Heart right ventricle (tissue), 16 donors: ENCODE measurements at places on chromosomes 3 and 15. TPM values are rescaled to one million over a fixed set of nuclear protein-coding genes. Genes with fewer than 3 reads are reported as not detected.

GRCh38 chr15:43218908-43219706 lies 1.7 kb downstream of the EPB42 start:
- no peak for DNase-seq

- DNase-seq: no peak
Observed at GRCh38 chr3:66593978-66594377, 93.2 kb upstream of the LRIG1 start.

DNA sequence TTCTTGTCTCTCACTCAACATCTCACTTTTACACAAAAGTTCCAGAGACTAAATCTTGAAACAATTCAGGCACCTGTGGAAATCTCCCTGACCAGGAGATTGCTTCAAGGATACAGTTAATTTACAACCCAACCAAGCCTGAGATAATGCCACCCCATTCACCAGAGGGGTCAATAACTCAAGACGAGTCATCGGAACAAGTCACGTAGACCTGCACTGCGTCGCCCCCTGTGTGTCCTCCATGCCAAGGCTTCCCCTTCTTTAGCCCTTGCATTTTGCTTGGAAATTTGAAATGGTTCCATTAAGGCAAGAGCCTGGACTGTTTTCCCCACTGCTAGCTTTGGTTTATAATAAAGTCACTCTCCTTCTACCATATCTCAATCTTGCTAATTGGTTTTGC lies 129.0 kb upstream of the NEO1 start:
- no peak for DNase-seq

- peak; percentile 67 for DNase-seq
Observed at GRCh38 chr15:90126596-90127435, 24.5 kb upstream of the IDH2 start.

- DNase-seq: no peak
Observed at GRCh38 chr3:142915636-142916035, 26.8 kb upstream of the PCOLCE2 start.

GRCh38 chr3:176740906-176741663 lies 456.2 kb downstream of the TBL1XR1 start:
- DNase-seq: no peak

DNA sequence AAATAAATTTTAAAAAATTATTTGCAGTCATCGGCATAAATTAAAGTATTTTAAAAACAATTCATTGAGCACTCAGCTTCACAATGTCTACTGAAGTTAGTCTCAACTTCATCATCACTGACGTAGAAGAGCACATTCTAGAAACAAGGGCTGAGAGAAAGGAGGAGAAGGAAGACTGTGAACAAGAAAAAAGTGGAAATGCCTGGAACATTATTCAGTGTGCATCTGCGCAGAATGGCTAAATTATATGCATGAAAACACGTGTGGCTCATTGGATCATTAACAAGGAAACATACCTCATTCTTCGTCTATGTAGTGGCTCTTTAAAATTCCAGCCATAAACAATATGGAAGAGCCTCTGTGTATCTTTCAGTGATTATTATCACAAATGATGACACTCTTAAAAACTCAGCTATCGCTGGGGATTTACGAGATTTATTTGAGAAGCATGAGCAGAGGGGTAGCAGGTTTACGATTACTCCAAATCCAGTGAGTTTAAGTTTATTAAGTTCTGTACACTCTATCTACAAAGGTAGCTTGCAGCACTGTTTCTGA lies 404.2 kb upstream of the CDIN1 start:
- DNase-seq: no peak

DNA sequence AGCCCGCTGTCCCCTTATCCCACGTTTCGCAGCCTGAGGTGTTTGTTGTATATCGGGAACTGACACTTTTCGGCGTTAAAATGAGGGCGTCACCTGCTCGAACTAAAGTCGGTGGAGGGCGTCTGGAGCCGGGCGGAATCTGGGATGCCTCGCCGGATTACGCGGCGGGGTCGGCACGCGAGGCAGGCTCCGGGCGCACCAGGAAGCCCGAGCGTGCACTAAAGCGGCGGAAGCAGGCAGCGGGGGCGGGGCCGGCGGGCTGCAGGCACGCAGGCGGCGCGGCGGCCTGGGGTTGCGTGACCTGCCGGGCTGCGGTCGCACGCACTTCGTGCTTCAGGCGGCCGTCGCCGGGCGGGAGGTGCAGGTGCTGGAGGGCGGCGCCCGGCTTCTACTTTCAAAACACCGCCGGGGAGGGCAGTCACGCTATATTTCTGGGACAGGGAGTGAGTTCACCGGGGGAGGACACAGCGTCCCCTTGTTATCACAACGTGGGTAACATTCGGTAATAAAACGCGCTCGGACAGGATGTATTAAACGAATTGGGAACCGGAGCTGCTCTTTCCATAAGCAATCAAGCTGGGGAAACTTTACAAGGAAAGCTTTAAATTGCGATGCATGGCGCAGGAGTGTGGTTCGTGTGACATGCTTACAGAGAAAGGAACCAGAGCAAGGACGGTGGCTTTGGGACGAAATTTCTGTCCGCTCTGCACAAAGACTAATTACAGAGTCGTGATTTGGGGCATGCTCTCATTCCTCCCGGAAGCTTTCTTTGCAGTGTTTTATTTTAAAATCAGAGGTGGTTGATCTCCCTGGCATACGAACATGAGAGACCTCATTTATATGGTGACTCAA lies 9.1 kb upstream of the LEKR1 start:
- peak; percentile 88 for DNase-seq

- DNase-seq: no peak
Observed at GRCh38 chr3:183378008-183378407, 50.4 kb downstream of the MCF2L2 start.

- no peak for DNase-seq
Observed at GRCh38 chr15:39781147-39781966, 1.3 kb downstream of the FSIP1 start.

- no peak for DNase-seq
Observed at GRCh38 chr3:131705558-131706051, 202.8 kb upstream of the MRPL3 start.

DNA sequence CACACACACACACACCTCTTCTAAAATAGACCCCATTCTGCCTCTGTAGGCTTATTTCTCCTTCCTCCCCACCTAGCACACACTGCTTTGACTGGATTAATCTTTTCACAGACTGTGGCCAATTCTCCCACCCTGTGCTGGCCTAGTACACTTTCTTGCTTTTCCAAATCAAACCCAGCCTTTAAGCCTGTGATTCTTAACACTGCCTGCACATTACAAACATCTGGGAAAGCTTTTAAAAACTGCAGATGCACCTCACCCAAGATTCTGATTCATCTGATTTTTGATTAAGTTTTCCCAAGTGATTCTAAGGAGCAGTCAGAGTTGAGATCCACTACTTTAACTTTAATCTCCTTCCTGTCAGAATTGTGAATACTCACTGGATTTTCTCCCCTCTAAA lies 12.8 kb downstream of the CSNK1G1 start:
- no peak for DNase-seq

GRCh38 chr3:184472723-184473428 lies 88.7 kb upstream of the EPHB3 start:
- DNase-seq: no peak

DNA sequence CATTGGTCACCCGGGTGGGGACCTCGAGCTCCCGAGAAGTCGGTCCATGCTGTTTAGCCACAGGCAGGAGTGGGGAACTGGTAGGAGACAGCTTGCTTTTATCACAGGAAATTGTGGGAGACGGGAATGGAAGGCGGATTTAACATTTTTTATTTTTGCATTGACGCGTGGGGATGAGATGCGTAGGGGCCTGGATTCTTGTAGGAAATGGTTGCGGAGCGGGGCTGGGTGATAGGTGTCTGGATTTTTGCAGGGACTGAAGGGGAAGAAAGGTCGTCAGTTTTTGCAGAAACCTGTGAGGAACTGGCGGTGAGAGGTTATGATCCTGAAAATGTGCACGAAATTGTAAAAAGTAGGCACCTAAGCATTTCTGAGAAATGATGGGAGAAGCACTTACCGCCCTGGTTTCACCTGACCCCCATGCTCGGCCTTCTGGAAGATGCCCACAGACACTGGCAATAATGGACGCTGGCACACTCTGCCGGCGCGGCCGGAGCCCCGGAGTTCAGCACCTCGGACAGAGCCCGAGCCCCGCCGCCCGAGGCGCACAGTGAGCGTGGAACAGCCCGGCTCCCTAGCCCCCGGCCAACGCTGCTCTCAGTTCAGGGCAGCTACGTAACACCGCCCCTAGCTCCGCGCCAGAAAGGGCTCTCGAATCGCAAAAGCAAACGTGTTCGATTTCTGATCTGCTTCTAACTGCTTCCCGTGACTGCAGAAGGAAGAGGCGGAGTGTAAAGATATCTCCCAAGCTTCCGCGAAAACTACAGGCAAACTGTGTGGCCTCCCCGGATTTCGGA lies 928 bp downstream of the ANKRD34C start:
- DNase-seq: peak; percentile 23

GRCh38 chr3:159672728-159673688 lies 315.6 kb upstream of the IL12A start:
- DNase-seq: no peak

GRCh38 chr3:152356870-152357276 lies 88.1 kb downstream of the MBNL1 start:
- DNase-seq: no peak

GRCh38 chr3:26196781-26197180 lies 406.9 kb downstream of the OXSM start:
- no peak for DNase-seq

- DNase-seq: no peak
Observed at GRCh38 chr15:38662033-38662802, 97.6 kb upstream of the RASGRP1 start.

GRCh38 chr3:127035677-127036076 lies 52.8 kb downstream of the PLXNA1 start:
- peak; percentile 62 for DNase-seq

GRCh38 chr15:63815796-63816533 lies 17.8 kb downstream of the HERC1 start:
- no peak for DNase-seq

DNA sequence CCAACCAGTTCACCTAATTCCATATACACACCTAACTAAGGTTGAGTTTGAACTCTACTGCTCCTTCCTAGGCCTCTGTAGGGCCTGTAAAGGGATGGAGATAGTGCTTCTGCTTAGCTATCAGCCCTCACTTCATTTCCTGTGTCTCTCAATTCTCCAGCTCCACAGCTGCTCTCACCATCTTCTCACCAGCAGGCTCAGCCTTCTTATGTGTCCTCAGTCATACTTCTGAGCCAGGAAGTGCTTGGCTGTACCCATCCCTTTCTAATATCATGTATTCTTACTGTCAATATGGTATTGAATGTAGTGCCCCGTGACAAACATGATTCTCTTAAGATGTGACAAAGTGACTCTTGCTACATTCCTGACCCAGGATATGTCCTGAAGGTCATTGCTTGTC lies 116.9 kb downstream of the SLC9A9 start:
- no peak for DNase-seq

- no peak for DNase-seq
Observed at GRCh38 chr3:188528396-188528795, 374.4 kb downstream of the LPP start.

GRCh38 chr3:171986757-171987518 lies 52.4 kb upstream of the FNDC3B start:
- DNase-seq: no peak

GRCh38 chr15:79008659-79009058 lies 63.8 kb upstream of the CTSH start:
- DNase-seq: no peak

The TMEM108 gene
- total RNA-seq: 1.7 TPM

The NEK10 gene
- total RNA-seq: 9.2 TPM

The ESYT3 gene
- 1.2 TPM for total RNA-seq

The LSAMP gene
- total RNA-seq: 5.7 TPM

The IL17RB gene
- total RNA-seq: not detected

The PIK3R4 gene
- 17.3 TPM for total RNA-seq

The NAALADL2 gene
- total RNA-seq: 11.9 TPM

The MYZAP gene
- total RNA-seq: 1,103 TPM

The GRAMD2A gene
- not detected for total RNA-seq

The CCR3 gene
- 0.67 TPM for total RNA-seq

The MKRN3 gene
- total RNA-seq: not detected

The SLC6A20 gene
- total RNA-seq: not detected

The GCNT3 gene
- total RNA-seq: 0.55 TPM
